Activated CD8-positive, alpha-beta memory T cell treated with anti-CD3 and anti-CD28 coated beads for 48 hours (primary cell): ENCODE measurements at places on chromosomes 4 and X.

- no peak for DNase-seq
Measured at GRCh38 chr4:81685104-81685503, 213.4 kb upstream of the RASGEF1B start.

DNA sequence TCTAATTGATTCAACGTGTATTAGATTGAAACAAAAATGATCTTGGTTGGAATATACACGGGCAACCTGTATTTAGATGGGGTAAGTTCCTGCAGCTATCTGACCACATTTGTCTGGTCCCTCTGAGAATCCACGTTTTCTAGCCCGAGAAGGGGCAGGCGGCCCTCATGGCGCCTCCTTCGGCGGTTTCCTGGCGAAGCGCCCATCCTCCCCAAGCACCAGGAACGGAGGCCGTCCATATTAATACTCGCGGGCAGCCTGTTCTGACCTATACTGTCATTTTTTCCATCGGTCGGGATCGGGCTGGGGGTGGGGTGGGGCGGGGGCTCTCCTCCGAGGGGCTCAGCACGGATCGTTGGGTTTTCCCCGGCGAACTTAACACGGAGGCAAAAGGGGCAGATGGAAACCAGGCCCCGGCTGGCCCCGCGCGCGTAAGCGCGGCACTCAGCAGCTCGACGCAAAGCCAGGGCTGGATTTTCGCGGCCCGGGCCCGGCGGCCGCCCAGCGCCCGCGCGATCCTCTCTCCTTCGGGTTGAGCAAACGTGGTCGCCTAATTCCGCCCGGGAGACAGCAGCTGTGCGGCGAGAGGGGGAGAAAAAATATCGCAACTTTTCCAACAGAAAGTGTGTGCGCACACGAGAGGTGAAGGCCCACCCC, 77.2 kb upstream of the BCOR start:
- peak; percentile 21 for DNase-seq

DNA sequence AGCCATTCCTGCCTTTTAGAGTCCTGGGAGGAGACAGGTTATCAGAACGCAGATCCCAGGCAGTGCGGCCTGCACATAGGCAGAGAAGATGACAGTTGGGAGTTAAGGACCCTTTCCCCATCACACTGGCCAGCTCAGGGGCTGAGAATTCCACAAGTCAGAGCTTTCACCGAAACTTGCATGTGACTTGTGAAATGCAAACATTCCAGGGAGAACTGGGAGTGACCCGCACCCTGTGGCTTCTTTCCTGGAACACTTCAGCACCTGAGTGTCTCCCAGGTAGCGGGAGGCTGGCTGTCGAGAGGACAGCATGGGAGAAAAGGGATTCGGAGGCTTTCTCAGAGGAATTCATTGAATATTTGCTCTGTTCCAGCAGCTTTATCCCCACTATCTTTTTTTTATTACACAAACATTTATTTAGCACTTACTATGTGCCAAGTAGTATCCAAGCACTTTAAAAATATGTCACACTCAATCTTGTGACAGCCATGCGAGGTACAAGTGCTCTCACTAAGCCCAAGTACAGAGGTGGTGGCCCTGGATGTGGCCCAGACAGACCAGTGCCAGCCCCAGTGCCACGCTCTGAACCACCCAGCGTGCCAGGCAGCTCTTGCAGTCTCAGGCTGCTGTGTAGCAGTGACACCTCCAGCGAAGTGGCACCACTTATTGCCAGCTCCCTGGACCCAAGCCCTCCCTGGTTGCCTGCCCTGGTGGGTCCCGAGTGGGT, 100.5 kb downstream of the PHKA2 start:
- no peak for DNase-seq

GRCh38 chr4:65880594-65880993, 210.3 kb upstream of the EPHA5 start:
- DNase-seq = no peak

- DNase-seq = no peak
Measured at GRCh38 chrX:3345281-3346191, 916 bp downstream of the MXRA5 start.

DNA sequence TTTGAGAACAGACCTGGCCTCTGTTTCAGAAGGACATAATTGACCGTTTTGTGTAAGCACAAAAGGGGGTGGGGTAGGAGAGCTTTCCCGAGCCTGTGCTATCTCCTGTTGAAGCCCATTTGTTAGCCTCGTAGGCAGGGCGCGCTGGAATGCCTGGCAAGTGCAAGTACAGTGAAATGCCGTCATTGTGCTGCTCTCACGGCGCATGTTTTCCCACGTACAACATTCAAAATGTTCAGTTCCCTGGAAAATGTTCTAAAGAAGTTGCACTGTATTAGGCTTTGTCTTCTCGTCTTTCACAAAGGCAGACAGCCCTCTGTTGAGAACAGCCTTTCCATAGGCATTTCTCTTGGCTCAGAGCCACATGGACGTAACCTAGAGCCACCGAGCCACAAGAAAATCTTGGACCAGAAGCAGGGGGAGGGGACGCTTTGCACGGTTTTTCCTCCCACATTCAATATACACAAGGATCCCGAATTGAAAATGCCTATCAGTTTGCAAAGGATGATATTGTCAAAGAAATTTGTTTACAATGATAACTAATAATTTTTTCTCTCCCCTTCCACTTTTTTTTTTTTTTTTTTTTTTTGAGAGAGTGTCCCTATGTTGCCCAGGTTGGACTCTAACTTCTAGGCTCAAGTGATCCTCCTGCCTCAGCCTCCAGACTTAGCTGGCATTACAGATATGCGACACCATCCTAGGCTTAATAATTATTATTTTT, 54.6 kb upstream of the RAPGEF2 start:
- DNase-seq = no peak

GRCh38 chrX:32293962-32294700, 917.2 kb downstream of the DMD start:
- DNase-seq = no peak

DNA sequence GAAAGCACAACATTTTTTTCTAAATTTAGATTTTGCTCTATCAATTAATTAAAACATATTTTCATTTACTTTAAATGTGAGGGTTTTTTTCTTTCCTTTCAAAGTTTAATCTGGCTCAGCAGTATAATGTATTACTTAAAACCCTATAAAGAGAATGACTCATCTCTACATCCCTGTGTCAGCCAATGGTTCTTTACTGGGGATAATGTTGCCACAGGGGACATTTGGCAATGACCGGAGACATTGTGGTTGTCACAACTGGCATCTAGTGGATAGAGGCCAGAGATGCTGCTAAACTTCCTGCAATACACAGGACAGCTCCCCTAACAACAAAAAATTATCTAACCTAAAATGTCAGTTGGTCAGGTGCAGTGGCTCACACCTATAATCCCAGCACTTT, 53.8 kb downstream of the SYNPO2 start:
- no peak for DNase-seq

DNA sequence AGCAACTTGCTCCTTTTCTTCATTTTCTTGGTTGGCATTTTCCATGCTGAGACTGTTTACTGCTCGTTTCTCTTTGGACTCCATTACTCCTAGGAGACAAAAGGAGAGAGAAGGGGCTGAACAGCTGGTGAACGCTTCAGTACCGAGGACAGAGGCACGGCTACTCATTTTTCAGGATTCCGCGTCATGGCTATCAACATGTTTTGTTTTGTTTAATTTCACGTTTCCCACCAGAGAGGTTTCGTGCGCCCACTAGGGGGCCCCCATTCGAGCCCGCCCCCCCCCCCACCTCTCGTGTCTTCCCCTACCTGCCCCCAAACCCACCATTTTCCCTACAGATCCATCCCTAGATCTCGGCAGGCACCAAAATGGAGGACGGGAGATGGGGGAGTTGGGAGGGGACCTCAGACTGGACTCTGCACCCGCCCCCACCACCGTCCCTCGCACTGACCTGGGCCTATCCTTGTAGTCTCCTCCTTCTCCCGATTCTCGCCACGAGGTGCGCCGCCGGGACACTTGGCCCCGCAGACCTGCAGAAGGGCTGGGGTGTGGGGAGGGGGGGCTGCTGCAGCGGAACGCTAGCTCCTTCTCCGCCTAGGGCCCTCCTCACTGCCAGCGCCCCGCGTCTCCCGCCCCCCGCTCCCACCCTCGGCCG, 653 bp downstream of the BEX1 start:
- no peak for DNase-seq

DNA sequence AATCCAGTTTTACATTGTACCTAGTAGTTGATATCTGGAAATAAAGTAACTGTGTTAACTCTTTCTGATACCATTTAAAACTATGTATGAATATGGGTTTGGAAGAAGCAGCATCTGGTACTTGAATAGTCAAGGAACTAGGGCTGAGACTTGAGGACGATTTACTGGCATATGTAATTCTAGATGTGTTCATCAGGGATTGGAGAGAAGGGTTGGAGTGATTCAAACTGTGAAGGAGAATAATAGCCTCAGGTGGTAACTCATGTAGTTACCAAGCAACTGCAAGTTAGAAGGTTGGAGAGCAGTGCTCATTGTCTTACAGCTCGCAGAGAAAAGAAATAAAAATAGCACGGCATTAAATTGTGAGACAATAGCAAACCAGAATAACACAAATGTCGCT, 29.5 kb upstream of the TXLNG start:
- DNase-seq = no peak

DNA sequence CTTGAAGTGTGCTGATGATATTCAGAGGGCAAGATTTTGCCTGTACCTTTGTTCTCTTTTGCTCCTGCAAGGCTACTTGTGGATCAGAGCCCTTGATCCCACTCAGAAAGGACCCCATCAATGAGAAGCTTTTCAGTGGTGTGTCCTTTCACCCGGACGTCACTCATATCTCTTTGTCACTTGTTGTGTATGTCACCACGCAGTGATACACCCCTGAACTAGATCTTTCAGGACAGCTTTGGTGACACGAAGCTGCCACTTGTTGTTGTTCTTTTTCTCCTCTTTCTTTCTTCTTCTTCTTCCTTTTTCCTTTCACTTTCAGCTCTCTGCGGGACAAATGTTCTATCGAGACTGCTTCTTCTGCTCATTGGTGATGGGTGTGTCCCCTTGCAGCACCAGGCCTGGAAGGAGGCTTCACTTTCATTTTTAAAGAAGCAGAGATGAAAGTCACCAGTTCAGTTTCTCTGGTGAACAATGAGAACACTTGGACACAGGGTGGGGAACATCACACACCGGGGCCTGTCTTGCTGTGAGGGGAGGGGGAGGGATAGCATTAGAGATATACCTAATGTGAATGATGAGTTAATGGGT, 83.6 kb downstream of the NBDY start:
- no peak for DNase-seq
